ENCODE measurements at places on chromosomes 2 and 18. TPM values are rescaled to one million over a fixed set of nuclear protein-coding genes. Genes with fewer than 3 reads are reported as not detected.

The AQP12A gene
- not detected for total RNA-seq

The KCNS3 gene
- 5.5 TPM for total RNA-seq

The TTN gene
- 0.34 TPM for total RNA-seq

The ALLC gene
- total RNA-seq = not detected

The SOWAHC gene
- 12.9 TPM for total RNA-seq

The IL1F10 gene
- total RNA-seq = not detected

The NPAS2 gene
- total RNA-seq = 0.54 TPM

DNA sequence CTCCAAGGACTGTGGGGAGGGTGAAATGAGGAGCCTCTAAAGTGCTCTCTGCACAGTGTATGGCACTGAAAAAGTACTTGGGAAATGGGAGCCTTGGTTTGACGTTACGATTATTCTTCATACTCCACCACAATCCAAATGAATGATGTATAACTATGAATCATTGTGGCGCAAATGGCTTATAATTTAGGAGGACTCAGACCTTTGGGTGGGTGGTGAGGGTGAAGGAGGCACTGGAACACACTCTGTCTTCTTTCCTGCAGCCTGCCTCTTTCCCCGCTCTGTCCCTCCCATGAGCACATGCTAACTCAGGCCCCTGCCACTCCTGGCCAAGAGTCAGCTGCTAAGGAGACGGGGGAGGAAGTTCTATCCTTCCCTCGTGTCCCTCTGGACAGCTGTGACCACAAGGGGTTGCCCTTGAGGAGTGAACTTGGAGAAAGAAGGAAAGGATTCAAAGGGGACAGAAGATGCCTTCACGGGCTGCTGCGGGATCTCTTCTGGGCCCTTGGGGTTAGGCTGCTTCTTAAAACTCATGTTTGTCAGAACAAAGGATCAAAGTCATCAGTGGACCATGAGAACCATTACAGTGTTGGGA lies 36.5 kb downstream of the POLR1A start:
- no peak overlapping the region for H3K27ac ChIP-seq
- H3K27me3 ChIP-seq = no peaks in the 10 kb centered on the region
- no peak overlapping the region for H3K4me3 ChIP-seq

- no peak overlapping the region for H3K27ac ChIP-seq
- no peaks in the 10 kb centered on the region for H3K4me1 ChIP-seq
- H3K27me3 ChIP-seq = no peaks in the 10 kb centered on the region
These were observed 250.2 kb downstream of the LPIN1 start for GRCh38 chr2:11996618-11997017.

- DNase-seq = no peak
- H3K4me3 ChIP-seq = no peak overlapping the region
- H3K4me1 ChIP-seq = no peaks in the 10 kb centered on the region
- no peak overlapping the region for H3K27ac ChIP-seq
- H3K27me3 ChIP-seq = no peaks in the 10 kb centered on the region
These were observed 36.5 kb upstream of the ARMC9 start for GRCh38 chr2:231161877-231162329.

- no peak overlapping the region for H3K4me3 ChIP-seq
- H3K4me1 ChIP-seq = peaks cover 22% of the 10 kb centered on the region
- no peaks in the 10 kb centered on the region for H3K36me3 ChIP-seq
- H3K27me3 ChIP-seq = peaks cover 5% of the 10 kb centered on the region
- DNase-seq = no peak
- H3K27ac ChIP-seq = no peak overlapping the region
These were observed 24.8 kb downstream of the ATP9B start for GRCh38 chr18:79093986-79094385.

GRCh38 chr18:25239581-25240419 lies 112.2 kb downstream of the ZNF521 start:
- no peaks in the 10 kb centered on the region for H3K27me3 ChIP-seq
- no peak for DNase-seq
- no peak overlapping the region for H3K27ac ChIP-seq
- no peaks in the 10 kb centered on the region for H3K36me3 ChIP-seq

GRCh38 chr2:74349889-74350288 lies 6.7 kb upstream of the SLC4A5 start:
- H3K27ac ChIP-seq = no peak overlapping the region
- H3K4me1 ChIP-seq = peaks cover 10% of the 10 kb centered on the region
- H3K4me3 ChIP-seq = no peak overlapping the region
- no peaks in the 10 kb centered on the region for H3K36me3 ChIP-seq

- H3K27me3 ChIP-seq = peaks cover 52% of the 10 kb centered on the region
- no peak overlapping the region for H3K27ac ChIP-seq
- peaks cover 6% of the 10 kb centered on the region for H3K4me1 ChIP-seq
- no peak overlapping the region for H3K4me3 ChIP-seq
- DNase-seq = no peak
- H3K36me3 ChIP-seq = no peaks in the 10 kb centered on the region
These were observed 3.3 kb upstream of the HOXD11 start for GRCh38 chr2:176103742-176104315.

DNA sequence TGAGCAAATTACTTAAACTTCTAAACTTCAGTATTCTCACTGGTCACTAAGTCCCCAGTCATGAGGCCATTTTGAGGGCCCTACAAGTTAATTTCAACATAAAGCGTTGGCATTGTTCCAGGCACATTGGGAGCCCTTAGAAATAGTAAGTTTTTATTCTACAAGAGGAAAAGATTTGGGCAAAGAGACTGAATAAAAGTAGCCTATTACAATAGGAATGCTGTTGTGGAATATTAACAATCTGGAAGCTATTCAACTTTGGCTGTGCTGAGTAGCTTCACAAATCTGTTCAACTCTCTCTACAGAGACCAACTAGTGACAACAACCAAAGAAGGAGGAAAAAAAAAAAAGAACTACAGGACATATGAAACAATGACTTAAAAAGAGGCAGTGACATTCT lies 1287.5 kb upstream of the NXPH2 start:
- no peaks in the 10 kb centered on the region for H3K36me3 ChIP-seq
- H3K4me1 ChIP-seq = peaks cover 10% of the 10 kb centered on the region
- no peak overlapping the region for H3K27ac ChIP-seq

- no peak overlapping the region for H3K4me3 ChIP-seq
- no peak overlapping the region for H3K27ac ChIP-seq
- H3K36me3 ChIP-seq = no peaks in the 10 kb centered on the region
- peaks cover 11% of the 10 kb centered on the region for H3K27me3 ChIP-seq
- peaks cover 5% of the 10 kb centered on the region for H3K4me1 ChIP-seq
- no peak for DNase-seq
These were observed 154.1 kb downstream of the SH3BP4 start for GRCh38 chr2:235105821-235106359.

GRCh38 chr18:54261894-54262293 lies 7.4 kb upstream of the POLI start:
- no peak for DNase-seq
- no peaks in the 10 kb centered on the region for H3K27me3 ChIP-seq
- H3K4me3 ChIP-seq = no peak overlapping the region
- no peaks in the 10 kb centered on the region for H3K4me1 ChIP-seq

GRCh38 chr2:225425284-225425683 lies 25.8 kb downstream of the NYAP2 start:
- no peaks in the 10 kb centered on the region for H3K36me3 ChIP-seq
- H3K27me3 ChIP-seq = no peaks in the 10 kb centered on the region

- H3K27me3 ChIP-seq = no peaks in the 10 kb centered on the region
- H3K4me3 ChIP-seq = no peak overlapping the region
- DNase-seq = no peak
These were observed 291.3 kb downstream of the AFF3 start for GRCh38 chr2:99851089-99851488.
